Right renal cortex interstitium (tissue), 3 donors: ENCODE measurements at places on chromosomes 4 and X.

DNA sequence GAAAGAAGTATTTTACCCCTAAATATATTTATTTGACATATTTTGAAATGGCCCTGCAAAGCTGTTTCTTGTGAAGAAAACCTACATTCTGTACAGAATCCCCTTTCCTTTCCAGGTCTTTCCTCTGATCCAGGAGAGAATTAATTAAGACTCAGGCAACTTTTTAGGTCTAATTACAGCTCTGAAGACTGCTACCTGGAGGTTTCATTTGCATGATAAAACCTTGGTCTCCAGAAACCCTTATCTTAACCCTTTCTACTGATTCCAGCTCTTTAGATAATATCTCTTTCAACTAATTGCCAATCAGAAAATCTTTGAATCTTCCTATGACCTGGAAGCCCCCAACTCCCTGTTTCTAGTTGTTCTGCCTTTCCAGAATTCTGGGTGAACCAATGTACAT, 224.0 kb downstream of the FAM47A start:
- DNase-seq = no peak

DNA sequence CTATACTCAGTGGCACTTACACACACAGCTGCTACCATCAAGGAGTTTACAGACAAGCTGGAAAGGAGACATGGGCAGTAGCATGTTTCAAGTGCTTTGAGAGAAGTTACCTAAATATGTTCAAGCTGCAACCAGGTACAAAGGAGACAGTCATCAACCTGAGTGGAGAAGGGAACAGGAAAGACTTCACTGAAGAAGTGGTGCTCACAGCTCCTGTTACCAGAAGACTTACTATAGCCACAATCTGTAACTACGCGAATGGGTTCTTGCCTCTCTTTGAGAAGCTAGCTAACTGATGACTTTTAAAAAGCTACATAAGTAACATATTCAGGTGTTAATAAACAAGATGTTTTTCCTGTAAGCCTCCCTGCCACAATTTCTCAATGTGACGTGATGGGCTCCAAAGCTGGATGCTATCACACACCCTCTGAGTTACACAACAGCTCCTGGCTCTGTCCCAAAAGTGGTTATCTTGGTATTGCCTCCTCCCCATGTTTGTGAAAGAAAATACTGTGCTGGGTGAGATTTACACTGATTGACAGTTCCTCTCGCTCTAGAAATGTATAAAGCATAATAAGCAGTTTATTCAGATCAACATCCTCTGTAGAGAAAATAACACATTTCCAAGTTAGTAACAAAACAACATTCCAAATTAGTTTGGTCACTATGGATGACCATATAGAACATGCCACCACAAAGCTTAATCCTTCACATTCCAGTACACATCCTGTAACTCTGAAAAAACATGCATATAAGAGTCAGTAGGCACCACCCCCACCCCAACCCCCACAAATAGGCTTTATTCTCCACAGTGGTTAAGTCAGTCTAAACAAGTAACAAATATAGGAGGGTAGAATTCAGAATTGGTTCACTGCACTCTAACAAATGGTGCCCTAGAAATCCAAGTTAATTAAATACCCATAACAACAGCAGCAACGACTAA, 81.8 kb downstream of the FRYL start:
- DNase-seq = no peak

- no peak for DNase-seq
Measured at GRCh38 chrX:76147106-76147505, 25.8 kb upstream of the PBDC1 start.

- no peak for DNase-seq
Measured at GRCh38 chr4:26032142-26032541, 118.1 kb downstream of the SMIM20 start.

DNA sequence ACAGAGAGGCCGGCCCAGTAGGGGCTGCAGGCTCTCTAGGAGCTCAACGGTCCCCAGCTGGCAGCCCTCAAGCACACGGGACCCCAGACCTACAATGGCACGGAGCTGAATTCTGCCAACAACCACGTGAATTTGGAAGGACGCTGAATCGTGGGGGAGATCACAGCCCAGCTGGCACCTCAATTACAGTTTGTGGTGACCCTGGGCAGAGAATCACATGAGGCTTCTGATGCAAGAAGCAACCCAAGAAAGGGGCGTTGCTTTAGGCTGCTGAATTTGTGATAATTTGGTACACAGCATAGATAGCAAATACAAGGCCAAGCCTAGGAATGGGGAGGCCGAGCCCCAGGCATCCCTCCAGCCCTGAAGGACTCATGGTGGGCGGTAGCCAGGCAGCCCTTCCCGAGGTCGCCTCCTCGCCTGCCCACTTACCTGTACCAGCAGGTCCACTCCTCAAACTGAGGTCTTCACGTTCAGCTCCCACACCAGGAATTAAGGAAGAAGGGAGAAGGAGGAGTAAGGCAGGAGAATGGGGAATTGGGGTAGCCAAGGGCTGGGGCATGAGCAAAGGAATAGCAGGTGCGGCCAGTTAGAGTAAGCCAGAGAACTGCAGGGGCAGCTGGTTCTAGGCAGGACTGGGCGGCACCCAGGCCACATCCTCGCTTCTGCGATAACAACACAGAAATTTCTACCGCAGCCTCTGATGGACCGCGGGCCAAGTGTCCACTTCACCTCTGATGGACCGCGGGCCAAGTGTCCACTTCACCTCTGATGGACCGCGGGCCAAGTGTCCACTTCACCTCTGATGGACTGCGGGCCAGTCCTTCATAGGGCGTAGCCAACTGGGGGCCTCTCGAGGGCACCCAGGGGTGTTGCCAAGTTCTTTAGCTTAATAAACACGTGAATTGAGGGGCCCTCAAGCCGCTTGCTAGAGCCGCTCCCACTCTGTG, 23.4 kb upstream of the HTRA3 start:
- no peak for DNase-seq

- DNase-seq = no peak
Measured at GRCh38 chr4:80655662-80656061, 320.1 kb downstream of the CFAP299 start.

DNA sequence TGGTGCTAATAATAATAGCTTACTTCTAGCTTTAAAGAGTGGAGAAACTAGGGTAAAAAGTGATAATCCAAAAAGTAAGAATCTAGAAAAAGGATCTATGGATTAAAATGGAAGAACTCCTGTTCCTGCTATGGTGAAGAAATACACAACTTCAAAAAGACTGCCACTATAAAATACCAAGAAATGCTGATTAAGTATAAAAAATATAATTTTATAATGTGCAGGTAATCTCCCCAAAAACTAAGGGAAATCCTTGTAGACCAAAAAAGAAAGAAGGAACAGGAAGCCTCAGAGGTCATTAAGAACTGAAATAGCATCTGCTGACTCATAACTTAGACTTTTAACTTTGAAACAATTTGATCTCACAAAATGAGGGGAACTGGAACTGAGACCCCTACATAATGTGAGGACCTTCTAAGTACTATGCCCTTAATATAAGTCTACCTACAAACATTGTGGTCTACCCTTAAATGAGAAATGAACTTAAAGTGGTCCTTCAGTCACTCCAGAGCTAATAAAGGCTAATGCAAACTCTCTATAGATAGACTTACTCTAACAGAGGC, 50.6 kb upstream of the SRPX start:
- DNase-seq = no peak

DNA sequence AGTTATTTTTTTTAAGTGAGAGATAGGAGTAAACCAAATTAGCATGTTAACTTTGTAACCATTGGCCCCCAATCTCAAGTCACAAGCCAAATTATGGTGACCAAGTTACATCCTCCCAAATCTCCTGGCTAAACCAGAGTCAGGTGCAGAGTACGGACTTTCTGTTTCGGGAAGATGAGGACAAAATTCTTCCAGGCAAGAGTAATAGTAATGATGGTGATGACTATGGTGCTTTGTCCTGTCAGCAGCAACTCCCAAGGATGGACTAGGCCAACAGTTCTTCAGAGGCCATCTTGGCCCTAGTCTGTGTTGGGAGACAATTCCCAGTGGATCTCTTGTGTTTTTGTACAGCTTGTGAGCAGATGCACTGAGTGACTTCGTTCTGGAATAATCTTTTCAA, 148.8 kb downstream of the GPC3 start:
- no peak for DNase-seq

DNA sequence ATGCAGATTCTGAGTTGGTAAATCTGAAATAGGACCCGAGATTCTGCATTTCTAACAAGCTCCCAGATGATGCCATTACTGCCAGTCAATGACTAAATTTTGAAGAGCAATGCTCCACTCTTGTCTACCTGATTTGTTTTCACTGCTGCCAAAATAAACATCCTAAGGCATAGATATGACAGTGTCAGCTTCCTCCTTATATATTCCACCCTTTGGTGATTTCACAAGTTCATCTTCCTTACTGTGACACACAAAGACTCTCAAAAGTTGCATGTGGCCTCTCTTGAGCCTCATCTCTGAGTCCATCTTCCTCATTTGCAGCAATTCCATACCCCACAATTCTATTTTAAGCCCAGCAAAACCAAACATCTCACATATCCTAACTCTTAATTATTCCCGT, 110.9 kb downstream of the FBXW7 start:
- no peak for DNase-seq

GRCh38 chrX:22526339-22526738, 253.6 kb downstream of the CBLL2 start:
- no peak for DNase-seq

DNA sequence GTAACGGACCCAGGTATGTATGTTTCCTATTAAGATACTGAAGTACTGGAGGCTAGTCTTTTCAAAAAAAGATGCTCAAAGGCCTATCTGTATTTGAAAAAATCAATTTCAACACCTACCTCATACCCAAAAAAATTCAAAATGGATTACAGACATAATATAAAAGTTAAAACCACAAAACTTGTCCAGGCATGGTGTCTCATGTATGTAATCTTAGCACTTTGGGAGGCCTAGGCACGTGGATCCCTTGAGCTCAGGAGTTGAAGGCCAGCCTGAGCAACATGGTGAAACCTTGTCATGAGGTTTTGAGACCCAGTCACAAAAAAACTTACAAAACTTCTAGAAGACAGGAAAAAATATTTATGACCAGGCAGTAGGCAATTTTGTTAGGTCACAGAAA, 16.7 kb downstream of the RBMX start:
- DNase-seq = no peak

- DNase-seq = no peak
Measured at GRCh38 chr4:141388481-141388880, 167.8 kb downstream of the ZNF330 start.

DNA sequence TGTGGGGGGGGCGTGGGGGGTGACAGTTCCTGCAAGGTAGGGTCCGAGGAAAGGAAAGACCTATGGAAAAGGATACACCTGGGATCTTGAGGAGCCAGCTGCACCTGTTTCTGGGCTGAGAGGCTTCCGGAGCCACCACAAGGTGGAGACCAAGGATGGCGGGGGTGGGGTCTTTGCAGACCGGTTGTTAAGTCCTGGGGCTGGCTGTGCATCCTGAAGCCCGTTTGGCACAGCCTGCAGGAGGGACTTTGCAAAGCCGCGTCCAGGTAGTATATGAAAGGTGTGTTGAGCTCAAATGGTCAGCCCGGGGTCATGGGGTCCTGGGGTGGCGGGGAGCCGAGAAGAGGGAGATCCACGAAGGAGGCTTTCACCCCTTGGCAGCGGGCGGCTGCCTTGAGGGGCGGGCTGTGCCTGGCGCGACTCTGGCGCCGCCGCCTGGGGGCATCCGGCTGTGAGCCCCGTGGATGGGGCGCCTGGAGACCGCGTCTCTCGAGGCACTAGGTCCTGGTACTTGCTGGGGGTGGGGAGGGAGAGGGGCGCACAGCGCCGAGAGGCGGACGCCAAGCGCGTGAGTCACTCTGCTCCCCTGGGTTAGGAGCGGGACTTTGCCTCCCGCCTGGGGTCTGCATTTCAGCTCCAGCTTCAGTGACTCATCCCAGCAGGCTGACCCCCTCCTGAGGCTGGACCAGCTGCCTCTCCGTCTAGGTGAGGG, 58.2 kb upstream of the DYNLT3 start:
- no peak for DNase-seq

DNA sequence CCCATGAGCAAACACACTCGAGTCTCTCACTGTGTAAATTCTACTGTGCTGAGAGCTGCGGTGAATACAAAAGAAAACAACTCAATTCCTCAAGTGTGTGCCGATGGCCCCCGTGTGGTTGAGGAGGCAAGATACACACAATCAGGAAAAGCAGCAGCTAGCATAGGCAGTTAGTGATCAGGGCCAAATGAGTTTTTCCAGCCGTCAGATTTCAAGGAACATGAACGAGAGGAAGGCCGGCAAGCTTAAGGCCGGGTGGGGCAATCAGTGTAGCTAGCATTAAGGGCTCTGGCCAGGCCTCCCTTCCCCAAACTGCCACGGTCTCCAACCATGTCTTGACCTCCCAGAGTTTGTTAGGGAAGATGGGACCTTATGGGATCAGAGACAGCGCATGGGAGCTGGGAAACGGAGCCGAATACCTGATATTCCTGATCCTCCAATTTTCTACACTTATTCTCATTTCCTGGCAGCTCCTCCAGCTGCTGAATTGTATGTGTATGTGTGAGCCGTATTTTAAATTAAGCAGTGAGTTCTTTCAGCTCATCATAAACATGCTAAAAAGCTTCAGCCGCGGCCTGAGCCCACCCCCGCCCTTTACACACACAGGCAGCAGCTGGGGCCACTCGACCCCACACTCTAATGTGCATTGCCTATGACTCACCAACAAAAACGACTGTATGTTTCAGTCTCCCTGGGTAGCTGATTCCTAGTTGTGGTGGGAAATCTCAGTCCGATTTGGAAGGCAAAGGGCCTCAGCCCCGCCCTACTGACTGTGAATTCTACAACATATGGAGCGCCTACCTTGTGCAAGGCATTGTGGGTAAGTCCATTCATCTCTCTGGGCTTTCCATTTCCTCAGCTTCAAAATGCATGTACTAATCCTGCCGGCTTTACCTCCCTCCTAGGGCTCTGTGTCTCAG, 59.9 kb downstream of the RTL9 start:
- no peak for DNase-seq

- DNase-seq = no peak
Measured at GRCh38 chrX:136546371-136546781, 14.4 kb downstream of the VGLL1 start.

GRCh38 chr4:81519856-81520255, 48.1 kb upstream of the RASGEF1B start:
- no peak for DNase-seq

GRCh38 chr4:44842531-44842930, 116.2 kb upstream of the GNPDA2 start:
- DNase-seq = no peak
